ENCODE measurements at places on chromosomes 6 and 20.

- no peak for DNase-seq
These were observed 21.0 kb upstream of the IFNGR1 start for GRCh38 chr6:137240168-137240567.

DNA sequence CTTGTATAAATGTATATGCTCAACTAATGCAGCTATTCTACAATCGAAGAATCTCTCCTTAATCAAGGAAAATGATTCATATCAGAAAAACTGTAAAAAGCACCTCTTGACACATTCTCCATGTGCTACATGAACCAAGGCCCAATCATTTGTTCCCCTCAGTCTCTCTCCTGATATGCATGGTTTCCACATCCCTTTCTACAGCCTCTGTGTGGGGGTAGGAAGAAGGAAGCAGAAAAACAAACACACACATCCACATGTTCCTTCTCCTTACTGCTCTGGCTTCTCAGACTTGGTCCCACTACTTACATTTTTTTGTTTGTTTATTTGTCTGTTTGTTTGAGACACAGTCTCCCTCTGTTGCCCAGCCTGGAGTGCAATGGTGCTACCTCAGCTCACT lies 510.5 kb downstream of the PRKN start:
- no peak for DNase-seq

DNA sequence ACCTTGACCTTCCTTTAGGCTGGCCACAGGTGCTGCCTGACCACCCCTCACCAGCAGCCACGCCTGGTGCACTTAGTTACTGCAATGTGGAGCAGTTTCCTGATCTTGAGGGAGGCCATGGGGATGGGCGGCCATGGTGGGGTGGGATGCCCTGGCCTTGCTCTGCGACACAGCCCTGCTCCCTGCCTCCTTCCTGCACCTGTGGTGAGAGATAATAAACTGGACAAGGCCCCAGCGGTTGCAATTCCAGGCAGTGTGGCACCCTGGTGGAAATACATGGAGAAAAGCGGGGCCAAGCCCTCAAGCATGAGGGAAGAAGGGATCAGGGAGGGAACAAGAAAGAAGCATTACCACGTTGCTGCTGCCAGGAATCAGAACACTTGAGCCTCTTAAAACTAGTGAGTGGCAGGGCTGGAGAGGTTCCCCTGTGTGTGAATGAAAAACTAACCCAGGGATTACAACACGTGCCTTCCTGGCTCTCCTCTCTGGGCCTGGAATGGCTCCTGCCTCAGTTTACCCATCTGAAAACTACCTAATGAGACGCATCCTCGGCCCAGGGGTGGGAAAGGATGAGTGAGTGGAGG lies 213.2 kb downstream of the LY86 start:
- DNase-seq = no peak

DNA sequence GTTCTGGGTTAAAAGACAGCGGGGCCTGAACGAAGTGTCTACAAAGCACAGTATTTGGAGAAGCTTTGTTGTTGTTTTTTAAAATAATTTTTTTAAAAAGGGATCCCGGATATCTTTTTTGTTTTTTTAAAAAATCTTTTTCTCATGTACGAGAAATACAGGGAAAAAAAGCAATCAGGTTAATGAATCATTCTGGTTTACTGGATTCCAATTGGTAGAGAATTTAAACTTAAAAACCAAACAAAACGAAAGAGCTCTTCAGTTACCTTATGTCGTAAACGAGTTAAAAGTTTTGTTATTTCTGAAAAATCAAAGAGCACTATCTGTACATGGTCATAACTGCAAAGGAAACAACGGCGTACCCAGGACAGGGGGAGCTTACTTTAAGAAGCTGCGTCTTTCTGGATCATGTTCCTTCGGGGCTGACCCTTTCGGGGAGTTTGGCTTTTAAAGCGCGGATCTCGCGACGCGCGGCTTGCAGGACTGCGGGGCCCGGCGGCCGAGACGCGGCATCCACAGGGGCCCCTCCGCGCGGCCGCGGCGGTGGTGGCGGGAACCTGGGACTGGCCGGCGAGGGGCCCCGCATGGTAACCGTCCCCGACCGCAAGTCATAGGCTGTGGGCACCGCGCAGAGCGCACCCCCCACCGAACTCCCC lies 927 bp downstream of the IL20RA start:
- DNase-seq = no peak

DNA sequence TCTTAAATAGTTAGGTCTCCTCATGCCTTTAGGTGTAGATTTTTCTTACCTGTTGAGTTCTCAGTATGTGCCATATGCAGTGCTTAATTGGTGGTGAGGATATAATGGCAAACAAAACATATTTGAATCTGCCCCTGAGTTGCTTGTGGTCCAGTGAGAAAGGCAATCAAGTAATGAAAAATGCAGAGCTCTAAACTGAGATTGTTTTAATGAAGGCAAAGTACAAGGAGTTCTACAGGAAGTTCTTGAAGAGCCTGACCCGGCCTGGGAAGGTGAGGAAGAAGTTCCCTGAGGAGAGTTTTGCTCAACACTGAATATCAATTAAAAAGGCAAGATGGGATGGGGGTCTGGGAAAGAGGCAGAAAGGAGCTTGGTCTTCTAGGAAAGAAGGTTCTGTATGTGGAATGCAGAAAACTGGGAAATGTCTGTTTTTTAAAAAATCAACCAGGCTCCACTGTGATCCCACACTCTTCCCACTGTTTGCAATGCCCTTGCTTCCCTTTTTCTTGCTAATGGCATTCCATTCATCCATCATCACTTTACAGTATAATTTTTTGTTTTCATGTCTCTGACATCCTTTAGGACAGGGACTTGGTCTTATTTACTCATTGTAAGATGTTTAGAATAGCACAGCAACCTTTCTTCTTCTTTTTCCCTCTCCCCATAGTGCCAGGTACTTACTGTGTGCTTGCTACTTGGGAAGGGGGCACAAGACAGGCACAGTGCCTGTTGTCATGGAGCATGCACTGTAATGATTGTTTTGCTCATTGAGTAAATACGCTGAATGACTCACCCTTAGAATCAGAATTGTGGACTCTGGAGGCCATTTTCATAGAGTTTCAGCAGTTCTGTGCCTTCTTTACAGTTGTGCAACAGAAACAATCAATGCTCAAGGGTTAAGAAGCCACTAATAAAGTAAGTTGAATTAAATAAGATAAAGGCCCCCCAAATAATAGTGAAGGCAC lies 64.3 kb downstream of the ANKS1A start:
- DNase-seq = no peak

DNA sequence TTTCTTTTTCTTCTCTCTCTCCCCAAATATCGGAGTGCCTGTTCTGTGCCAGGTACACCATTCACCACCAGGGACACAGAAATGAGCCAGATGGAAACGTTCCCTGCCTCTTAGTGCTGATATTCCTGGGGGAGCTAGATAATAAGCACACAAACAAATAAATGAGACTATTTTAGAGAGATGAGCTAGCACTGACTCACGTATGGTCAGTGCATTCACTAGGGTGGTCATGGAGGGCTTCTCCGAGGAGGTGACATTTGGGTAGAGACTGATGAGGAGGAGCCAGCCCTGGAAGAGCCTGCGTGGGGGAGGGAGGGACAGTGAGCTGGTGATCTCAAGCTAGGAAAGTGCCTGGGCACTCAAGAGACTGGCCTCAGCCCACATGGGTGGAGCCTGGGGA lies 252.3 kb upstream of the KCNG1 start:
- DNase-seq = no peak

- DNase-seq = no peak
These were observed 68.8 kb downstream of the ANKRD6 start for GRCh38 chr6:89501753-89502152.

GRCh38 chr6:8859501-8859900 lies 424.2 kb upstream of the SLC35B3 start:
- no peak for DNase-seq

DNA sequence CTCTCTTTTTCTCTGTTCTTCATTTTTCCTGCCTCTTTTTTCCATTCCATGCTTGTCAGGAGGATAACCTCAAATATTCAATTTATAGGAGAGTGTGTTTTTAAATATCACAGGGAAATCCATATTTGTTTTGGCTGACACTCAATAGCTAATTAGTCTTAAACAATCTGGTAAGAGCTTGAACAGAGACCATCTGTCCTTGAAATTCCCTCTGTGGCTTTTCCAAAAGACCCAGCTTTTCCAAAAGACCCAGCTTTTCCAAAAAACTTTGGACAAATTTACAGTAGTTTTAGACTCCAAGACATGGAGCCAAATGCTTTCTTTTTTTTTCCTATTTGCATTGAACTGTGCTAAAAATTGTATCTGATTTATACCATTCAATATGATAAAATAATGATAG lies 127.4 kb upstream of the FAM83B start:
- DNase-seq = no peak

DNA sequence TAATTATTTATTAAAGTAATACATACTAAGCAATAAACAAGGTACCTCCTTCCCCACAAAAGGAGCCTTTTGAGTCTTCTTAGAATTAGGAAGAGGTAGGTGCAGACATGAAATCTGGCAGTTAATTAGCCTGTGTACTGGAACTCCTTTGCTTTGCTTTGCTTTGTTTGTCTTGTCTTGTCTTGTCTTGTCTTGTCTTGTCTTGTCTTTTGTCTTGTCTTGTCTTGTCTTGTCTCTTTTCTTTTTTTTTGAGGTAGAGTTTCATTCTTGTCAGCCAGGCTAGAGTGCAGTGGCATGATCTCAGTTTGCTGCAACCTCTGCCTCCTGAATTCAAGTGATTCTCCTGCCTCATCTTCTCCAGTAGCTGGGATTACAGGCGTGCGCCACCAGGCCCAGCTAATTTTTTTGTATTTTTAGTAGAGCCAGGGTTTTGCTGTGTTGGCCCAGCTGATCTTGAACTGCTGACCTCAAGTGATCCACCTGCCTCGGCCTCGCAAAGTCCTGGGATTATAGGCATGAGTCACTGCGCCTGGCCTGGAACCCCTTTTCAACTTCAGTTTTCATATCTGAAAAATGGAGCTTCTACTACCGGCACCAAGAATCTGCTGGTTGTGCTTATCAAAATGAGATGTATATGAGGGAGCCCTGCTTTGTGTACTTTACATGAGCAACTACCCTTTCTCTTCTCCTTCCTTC lies 301.2 kb downstream of the CDKAL1 start:
- no peak for DNase-seq

- DNase-seq = no peak
These were observed 126.1 kb downstream of the OR2B2 start for GRCh38 chr6:27786048-27786447.

- no peak for DNase-seq
These were observed 1172.2 kb upstream of the CITED2 start for GRCh38 chr6:140546640-140547039.

GRCh38 chr6:80210618-80211017 lies 104.1 kb downstream of the BCKDHB start:
- no peak for DNase-seq

DNA sequence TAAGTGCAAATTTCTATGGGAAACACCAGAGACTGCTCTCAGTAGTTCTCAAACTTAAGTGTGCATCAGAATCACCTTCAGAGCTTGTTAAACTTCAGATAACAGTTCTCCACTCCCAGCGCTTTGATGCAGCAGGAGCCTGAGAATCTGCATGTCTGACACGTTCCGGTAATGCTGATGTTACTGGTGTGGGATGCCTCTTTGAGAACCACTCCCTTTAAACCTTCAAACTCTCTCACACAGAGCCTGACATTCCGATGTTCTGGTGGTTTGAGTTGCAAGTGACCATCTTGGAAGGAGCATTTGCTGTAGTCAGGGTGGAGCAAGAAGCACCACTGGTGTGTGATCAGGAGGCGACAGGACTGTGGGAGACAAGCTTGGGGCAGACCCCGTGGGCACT lies 57.9 kb downstream of the OTOR start:
- DNase-seq = no peak

GRCh38 chr20:40090236-40090635 lies 598.8 kb downstream of the MAFB start:
- DNase-seq = no peak

- no peak for DNase-seq
These were observed 16.3 kb upstream of the HM13 start for GRCh38 chr20:31497838-31498540.

GRCh38 chr6:151018046-151018445 lies 152.5 kb downstream of the MTHFD1L start:
- DNase-seq = no peak

DNA sequence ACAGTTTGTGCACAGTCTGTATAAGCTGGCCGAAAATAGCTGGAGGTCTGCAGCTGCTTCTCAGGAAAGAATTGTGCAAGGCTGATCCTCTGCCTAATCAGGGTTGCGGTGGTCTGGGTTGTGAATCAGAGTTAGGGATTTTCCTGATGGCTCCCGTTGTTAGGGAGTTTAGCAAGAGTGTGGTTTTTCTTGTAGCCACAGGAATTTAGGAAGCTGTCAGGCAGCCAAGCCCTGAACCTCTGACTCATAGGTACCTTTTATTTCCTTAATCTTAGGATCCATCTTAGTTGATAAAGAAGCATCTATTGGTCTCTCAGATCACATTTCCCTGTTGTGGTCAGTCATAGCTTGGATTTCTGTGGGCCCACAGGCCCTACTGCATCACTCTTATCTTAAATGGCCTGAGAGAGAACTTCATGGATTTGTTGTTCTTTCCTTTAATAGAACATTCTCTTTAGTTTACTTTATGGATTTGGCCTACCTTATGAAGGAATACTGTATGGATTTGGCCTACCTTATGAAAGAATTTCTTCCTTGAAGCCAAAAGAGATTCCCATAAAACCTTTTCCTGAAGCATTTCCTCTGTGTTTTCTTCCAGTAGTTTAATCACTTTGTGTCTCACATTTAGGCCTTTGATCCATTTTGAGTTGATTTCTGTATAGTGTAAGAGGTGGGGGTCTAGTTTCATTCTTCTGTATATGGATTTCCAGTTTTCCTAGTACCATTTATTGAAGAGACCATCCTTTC lies 10.3 kb downstream of the KIF25 start:
- DNase-seq = no peak

GRCh38 chr20:3660262-3661059 lies 2.7 kb downstream of the GFRA4 start:
- no peak for DNase-seq

DNA sequence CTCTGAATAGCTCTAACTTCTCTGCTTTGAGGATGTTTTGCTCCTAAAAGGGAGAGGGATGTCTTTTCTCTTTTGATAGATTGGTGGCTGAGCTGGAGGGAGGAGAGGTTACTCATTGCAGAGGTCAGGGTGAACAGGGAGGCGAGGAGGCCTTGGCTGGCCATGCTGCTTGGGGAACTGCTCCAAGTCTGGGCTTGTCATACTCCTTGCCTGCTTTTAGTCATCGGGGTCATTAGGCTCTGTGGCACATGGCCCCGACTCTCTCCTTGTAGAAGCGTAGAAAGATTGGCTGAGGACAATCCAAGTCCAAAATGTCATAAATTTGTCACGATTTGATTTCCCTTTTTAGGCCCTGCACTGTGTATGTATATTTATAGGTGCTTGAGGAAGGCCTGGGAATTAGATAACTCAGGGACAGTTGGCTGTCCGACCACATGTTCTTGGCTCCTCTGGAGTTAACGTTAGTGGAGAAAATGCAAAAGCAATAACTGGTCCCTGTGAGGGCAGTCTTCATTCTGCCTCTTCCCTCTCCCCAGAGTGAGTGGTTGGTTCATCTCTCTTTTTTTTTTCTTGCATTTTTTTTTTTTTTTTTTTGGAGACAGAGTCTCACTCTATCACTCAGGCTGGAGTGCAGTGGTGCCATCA lies 160.1 kb downstream of the SCP2D1 start:
- no peak for DNase-seq

GRCh38 chr6:148398678-148399077 lies 56.0 kb downstream of the SASH1 start:
- DNase-seq = no peak

- DNase-seq = no peak
These were observed 56.6 kb upstream of the RIN2 start for GRCh38 chr20:19701429-19701828.

GRCh38 chr20:8540466-8540865 lies 408.4 kb downstream of the PLCB1 start:
- DNase-seq = no peak

GRCh38 chr6:70099732-70100131 lies 203.2 kb downstream of the COL9A1 start:
- DNase-seq = no peak

- no peak for DNase-seq
These were observed 21.4 kb upstream of the PRDM1 start for GRCh38 chr6:106064756-106065155.

All from stimulated activated CD4-positive, alpha-beta T cell treated with anti-CD3 and anti-CD28 coated beads, TNF-alpha, amount 100 ng/mL, for 1 hour (primary cell).